ENCODE measurements at places on chromosomes 6 and 20. TPM values are rescaled to one million over a fixed set of nuclear protein-coding genes. Genes with fewer than 3 reads are reported as not detected.

Gene STAU1
- total RNA-seq, result 85.2 TPM

DNA sequence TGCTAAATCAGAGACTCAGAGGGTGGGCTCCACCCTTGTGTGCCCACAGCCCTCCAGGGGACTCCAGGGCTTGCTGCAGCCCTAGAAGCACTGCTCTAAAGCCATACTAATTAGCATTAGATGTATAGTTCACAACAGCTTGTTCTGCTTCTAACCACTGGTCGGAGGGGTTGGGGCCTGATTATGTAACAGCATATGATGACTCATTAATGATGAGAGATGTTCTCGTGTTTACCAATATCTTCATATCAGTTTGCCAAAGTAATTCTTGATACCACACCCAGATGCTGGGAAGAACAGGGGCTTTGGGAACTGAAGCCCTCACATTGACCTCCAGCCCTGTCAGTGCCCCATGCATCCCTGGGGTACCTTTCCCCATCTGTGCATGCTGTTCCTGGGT lies 104.1 kb upstream of the FOXA2 start:
- H3K36me3 ChIP-seq, result no peaks in the 10 kb centered on the region
- no peaks in the 10 kb centered on the region for H3K4me1 ChIP-seq
- H3K4me3 ChIP-seq, result no peak overlapping the region
- no peak for DNase-seq

Gene IBTK
- total RNA-seq, result 25.6 TPM

GRCh38 chr20:45012682-45013302 lies 46.5 kb downstream of the STK4 start:
- no peak for DNase-seq
- no peak overlapping the region for H3K27ac ChIP-seq
- no peaks in the 10 kb centered on the region for H3K36me3 ChIP-seq
- H3K4me3 ChIP-seq, result no peak overlapping the region
- H3K27me3 ChIP-seq, result no peaks in the 10 kb centered on the region
- no peaks in the 10 kb centered on the region for H3K4me1 ChIP-seq

Gene GNMT
- 1.8 TPM for total RNA-seq

GRCh38 chr6:43668151-43669028 lies 19.2 kb downstream of the MRPS18A start:
- DNase-seq, result peak; percentile 84
- H3K4me1 ChIP-seq, result peaks cover 16% of the 10 kb centered on the region
- no peaks in the 10 kb centered on the region for H3K27me3 ChIP-seq
- peak overlapping the region; percentile 70 for H3K27ac ChIP-seq

DNA sequence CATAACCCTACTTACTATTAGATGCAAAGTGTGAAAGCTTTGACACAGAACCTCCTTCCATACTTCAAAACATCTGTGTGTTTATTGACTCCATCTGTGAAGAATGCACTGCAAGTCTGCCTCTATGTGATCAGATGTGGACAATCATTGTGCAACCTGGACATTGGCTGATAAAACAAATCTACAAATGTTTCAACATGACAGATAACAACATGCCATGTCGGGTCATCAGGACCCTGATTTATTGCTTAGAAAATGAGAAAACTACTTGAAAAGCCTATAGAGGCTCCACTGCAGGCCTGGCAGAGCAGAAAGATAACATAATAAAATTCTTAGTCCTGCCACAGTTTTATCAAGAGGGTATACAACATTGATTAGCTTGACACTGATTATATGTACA lies 1286.4 kb downstream of the GRIK2 start:
- DNase-seq, result no peak
- no peak overlapping the region for H3K4me3 ChIP-seq
- H3K27ac ChIP-seq, result no peak overlapping the region
- H3K4me1 ChIP-seq, result no peaks in the 10 kb centered on the region
- peaks cover 4% of the 10 kb centered on the region for H3K36me3 ChIP-seq

Gene TGM3
- not detected for total RNA-seq

Gene ENPP3
- total RNA-seq, result 1.8 TPM

DNA sequence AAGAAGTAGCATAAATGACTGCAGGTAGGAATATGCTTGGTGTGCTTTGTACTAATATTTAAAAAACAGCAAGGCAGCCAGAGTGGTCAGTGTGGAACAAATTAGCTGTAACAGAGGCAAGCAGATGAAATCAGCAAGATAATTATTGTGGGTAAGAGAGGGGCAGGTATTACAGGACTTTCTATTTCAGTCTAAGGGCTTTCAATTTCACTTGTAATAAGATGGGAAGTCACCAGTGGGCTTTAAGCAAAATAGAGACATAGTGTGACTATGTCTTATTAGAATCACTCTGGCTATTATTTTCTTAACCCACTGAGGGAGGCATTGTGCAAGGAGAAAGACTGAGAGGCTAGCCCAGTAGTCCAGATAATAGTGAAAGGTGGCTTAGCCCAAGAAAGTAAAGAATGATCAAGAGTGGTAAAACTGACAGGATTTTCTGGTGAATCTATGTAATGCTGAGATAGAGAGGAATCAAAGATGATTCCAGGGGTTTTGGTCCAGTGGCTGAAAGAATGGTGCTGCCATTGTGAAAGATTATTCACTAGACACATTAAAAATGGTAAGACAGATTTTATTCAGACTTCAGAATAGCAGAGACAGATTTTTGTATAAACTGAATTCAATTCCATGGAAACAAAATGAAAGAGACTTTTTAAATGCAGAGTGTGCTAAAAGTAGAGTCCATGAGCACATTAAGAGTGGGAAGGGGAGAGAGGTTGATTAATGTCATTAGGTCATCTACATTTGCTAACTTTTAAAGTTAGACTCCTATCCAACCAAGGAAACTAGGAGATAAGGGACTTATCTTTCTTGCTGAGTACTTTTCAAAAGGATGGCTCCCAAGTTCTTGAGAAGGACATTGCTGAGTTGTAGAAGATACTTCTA lies 1136.0 kb downstream of the HACE1 start:
- H3K4me3 ChIP-seq, result no peak overlapping the region
- no peaks in the 10 kb centered on the region for H3K36me3 ChIP-seq
- H3K4me1 ChIP-seq, result no peaks in the 10 kb centered on the region
- no peak for DNase-seq
- H3K27me3 ChIP-seq, result no peaks in the 10 kb centered on the region

- peaks cover 7% of the 10 kb centered on the region for H3K27me3 ChIP-seq
- H3K27ac ChIP-seq, result no peak overlapping the region
- no peaks in the 10 kb centered on the region for H3K36me3 ChIP-seq
Observed at GRCh38 chr20:17485017-17485416, 46.2 kb downstream of the BFSP1 start.

Gene HLA-DOA
- 5.7 TPM for total RNA-seq

DNA sequence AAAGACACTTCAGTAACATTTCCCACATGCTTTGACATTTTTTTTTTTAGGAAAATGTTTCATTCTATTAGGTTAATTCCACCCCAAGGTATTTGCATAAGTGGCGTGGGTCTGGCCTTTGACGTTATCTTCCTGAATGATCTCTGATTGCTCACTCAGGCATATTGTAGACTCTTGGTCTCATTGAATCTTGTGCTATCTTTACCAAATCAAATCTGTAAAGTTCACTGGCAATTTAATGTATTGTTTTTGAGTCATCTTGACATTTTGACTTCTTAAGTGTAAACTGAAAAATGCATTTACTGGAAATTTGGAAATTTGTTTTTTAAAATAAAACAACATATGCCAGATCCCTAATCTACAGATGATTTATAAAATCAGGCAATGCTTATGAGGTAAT lies 16.0 kb upstream of the VIP start:
- no peaks in the 10 kb centered on the region for H3K36me3 ChIP-seq
- no peaks in the 10 kb centered on the region for H3K27me3 ChIP-seq
- H3K4me1 ChIP-seq, result no peaks in the 10 kb centered on the region
- no peak for DNase-seq

Gene SS18L1
- 14.4 TPM for total RNA-seq

DNA sequence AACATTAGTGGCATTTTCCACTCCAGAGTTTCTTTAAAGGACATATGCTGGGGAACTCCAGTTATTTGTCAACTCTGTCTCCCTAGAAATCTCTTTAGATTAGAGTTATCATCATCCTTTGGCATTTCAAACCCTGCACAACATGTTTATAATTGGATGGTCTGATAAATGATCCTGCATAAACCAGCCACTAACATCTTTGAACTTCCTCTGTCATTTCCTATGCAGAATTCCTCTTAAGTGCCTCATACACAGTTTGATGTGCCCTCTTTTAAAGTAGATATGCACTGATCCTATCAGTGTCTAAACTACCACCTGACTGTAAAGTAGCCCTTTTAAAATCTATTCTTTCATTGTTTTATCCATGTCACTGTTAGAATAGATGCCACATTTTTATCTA lies 306.3 kb upstream of the IRAK1BP1 start:
- DNase-seq, result no peak
- H3K4me3 ChIP-seq, result no peak overlapping the region
- no peaks in the 10 kb centered on the region for H3K27me3 ChIP-seq
- no peak overlapping the region for H3K27ac ChIP-seq
- no peaks in the 10 kb centered on the region for H3K4me1 ChIP-seq
- H3K36me3 ChIP-seq, result no peaks in the 10 kb centered on the region

DNA sequence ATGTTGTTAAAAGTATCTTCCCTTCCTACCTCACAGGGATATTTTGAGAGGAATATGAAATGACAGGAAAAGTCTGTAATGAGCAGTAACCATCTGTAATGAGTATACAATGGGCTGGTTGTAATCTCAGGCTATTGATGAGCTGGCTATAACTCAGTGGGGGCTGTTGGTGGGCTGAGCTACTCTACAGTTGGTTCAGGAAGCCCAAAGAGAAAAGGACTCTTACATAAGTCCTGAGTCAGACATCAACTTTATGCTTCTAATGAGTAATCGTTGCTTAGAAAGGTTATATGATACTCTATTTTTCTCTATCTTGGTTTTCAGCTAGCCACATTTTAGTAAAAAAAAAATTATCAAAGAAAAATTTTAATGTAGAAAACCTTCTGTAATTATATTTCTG lies 26.4 kb downstream of the ZNF391 start:
- H3K4me1 ChIP-seq, result no peaks in the 10 kb centered on the region
- no peaks in the 10 kb centered on the region for H3K36me3 ChIP-seq
- no peak overlapping the region for H3K4me3 ChIP-seq
- DNase-seq, result no peak
- H3K27me3 ChIP-seq, result no peaks in the 10 kb centered on the region
- no peak overlapping the region for H3K27ac ChIP-seq

- H3K36me3 ChIP-seq, result no peaks in the 10 kb centered on the region
- no peaks in the 10 kb centered on the region for H3K27me3 ChIP-seq
- no peak for DNase-seq
- H3K4me1 ChIP-seq, result no peaks in the 10 kb centered on the region
Observed at GRCh38 chr6:134245706-134246105, 72.2 kb downstream of the SGK1 start.

DNA sequence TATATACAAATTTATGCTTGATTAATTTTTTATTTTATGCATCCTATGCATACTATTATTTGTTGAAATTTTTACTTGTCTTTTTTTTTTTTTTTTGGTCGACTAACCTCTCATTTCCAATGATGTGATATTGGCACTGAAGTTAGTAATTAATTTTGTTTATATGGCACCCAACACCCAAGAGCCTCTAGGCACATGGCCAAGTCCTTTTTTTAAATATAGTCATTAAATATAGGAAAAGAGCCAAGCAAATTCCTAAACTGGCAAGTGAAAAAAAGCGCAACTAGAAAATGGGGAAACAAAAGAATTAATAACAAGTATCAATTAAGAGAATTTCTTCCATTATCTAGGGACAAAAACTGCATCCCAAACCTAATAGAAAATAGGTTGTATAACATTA lies 85.5 kb upstream of the HS3ST5 start:
- no peaks in the 10 kb centered on the region for H3K27me3 ChIP-seq
- no peak overlapping the region for H3K4me3 ChIP-seq
- no peak for DNase-seq
- no peaks in the 10 kb centered on the region for H3K4me1 ChIP-seq

DNA sequence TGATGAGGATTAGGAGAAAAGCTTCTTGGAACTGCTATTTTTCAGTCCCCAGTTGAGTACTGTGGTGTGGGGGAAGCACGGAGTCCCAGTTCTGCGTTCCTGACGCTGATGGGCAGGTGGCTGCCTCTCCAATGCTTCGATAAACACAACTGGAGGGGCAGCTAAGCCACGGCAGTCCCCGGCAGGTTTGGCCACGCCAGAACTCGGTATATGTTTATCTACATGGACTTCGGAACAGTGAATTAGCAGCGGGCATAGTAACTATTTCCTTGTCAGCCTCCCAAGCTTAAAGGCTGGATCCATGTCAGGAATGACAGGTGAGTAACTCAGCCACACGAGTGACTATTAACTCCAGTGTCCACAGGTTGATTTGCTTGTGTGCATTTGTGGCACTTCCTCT lies 354.4 kb downstream of the ZFAND3 start:
- H3K27me3 ChIP-seq, result no peaks in the 10 kb centered on the region
- no peak overlapping the region for H3K4me3 ChIP-seq
- no peak for DNase-seq
- H3K4me1 ChIP-seq, result no peaks in the 10 kb centered on the region
- H3K27ac ChIP-seq, result no peak overlapping the region
- no peaks in the 10 kb centered on the region for H3K36me3 ChIP-seq
